COR-L47 (cell line): ENCODE measurements at places on chromosomes 5 and 9.

DNA sequence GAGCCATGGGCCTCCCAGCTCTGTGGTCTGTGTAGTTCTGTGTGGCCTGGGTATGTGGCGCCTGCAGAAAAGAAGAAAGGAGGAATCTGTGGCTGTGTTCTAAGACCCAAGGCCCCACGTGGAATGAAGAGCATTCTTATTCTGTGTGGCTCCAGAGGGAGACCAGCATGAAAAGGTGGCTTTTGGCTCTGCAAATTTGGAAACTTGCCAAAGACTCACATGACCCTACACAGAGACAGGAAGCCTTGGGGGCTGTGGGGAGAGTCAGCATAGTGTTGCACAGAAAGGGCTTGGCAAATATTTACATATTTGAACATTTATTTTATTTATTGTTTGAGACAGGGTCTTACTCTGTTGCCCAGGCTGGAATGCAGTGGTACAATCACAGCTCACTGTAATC is 193.3 kb downstream of the TMEM38B start:
- peak; percentile 10 for DNase-seq

DNA sequence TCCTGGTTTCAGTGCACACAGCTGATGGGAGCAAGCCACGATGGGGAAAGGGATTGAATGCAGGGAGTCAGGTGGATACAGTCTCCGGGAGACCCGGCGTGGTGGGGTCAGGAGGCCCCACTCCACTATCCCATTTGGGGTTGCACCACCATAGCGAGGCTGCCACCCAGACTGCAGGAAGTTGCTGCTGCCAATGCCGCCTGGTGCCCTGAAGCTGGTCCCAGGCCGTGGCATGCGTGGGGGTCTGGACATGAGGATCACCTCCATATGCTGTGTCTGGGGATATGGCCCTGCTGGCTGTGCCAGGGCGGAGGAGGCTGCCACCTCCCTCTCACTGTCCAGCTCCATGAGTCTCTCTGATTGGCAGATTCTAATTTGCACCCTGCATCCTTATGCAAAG is 45.3 kb downstream of the COL5A1 start:
- no peak for DNase-seq

- DNase-seq: no peak
Measured at GRCh38 chr9:124941679-124942561, 1.0 kb upstream of the GOLGA1 start.

DNA sequence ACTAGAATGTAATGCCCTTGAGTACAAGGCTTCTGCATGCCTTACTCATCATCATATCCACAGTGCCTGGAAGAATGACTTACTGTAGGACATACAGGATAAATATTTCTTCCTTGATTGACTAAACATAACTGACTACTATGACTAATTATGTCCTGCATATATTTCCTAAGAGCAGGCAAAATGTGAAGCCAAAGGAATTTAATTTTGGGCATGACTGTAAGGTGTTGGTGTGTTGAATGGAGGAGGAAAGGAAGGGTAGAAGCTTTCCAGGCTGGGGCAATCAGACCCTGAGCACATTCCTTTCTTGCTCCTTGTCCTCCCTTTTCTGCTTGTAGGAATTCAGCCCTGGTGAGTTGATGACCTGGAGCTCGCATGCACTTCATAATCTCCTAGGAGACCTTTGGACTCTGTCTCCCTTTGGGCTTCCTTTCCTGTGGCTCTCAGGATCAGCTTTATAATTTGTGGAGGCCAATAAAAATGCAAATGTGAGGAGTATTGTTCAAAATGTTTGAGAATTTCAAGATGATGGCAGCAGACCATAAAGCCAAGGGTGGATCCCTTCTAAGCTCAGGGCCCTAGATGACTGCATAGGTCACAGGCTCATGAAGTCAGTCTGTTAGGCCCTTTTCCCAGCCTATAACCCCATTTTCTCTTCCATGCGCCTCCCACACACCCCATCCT is 174.0 kb downstream of the HMHB1 start:
- DNase-seq: no peak

DNA sequence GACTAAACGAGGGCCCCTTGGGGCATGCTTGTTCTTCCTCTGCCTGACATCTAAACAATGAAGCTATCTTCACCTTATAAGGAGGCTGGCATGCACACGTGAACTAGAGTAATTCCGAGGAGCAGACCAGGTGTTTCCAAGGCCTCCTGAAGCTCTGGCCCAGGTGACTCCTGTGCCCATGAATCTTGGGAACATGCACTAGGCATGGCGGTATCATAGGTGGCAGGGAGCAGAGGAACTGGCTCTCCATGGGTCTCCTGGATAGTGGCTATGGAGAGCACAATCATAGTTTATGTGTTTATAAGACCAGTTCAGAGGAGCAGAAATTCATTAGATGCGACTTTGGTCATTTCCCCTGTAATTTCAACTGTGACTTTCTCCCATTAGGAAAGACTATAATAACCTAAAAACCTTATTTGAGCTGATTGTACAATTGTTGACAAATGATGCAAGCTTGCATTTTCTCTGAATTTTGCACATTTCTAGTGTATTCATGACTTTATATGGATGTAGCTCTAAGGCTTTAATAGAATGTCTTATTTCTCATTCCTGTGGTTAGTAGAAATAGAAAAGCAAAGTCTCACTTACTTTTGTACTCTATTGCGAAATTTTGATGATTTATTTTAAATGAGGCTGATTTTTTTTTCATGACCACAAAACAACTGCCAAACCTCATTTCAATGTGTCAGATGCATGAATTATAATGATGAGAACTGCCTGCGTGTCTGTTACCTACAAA is 135.3 kb upstream of the RPS23 start:
- no peak for DNase-seq

DNA sequence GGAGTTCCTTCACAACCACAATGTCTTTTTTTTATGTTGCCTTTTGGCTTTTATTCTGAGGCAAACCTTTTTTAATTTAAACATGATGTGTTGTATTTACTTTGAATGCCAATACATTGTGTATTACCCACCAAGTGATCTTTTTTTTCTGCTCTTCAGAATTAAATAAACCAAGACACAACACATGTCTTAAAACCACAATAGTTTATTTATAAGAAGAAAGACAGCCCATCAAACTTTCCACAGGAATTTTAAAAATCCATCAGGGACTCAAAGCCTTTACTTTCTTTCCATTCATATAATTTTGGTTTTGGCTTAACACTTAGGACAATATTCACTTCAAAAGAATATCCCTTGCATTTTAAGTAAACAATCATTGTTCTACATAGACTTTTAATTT is 321.8 kb upstream of the MEF2C start:
- no peak for DNase-seq

GRCh38 chr5:94969174-94969573 is 315.7 kb downstream of the MCTP1 start:
- peak; percentile 55 for DNase-seq

- DNase-seq: no peak
Measured at GRCh38 chr5:14415024-14415697, 166.4 kb upstream of the OTULINL start.

GRCh38 chr5:55593115-55593472 is 58.3 kb upstream of the PLPP1 start:
- DNase-seq: peak; percentile 43

GRCh38 chr5:69288688-69289087 is 43.9 kb downstream of the CCDC125 start:
- DNase-seq: no peak
